ENCODE measurements at places on chromosomes 5 and 9.
A peak's percentile ranks its signal among the peaks of the same experiment; 100 is the strongest.

DNA sequence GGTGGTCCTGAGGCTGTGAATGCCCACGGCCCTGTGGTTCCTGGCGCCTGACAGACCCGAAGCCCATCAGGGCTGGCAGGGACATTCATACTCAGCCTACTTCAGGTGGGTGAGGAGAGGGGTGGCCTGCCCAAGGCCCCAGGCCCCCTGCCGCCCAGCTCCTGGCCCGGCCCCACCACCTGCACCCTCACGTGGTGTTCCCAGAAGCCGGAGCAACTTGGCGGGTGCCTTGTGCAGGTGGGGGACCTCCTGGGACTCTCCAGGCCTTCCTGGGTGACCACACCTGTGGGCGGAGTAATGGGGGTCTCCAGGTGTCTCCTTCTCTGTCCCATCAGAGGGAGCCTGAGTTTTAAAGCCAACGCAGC is 36.8 kb upstream of the UBAC1 start:
- H3K27ac ChIP-seq: no peak overlapping the region
- no peaks in the 10 kb centered on the region for H3K36me3 ChIP-seq
- H3K4me1 ChIP-seq: peaks cover under 1% of the 10 kb centered on the region

GRCh38 chr5:65768723-65769346 is 46.8 kb downstream of the NLN start:
- H3K36me3 ChIP-seq: no peaks in the 10 kb centered on the region
- no peaks in the 10 kb centered on the region for H3K4me1 ChIP-seq
- H3K4me3 ChIP-seq: no peak overlapping the region
- no peaks in the 10 kb centered on the region for H3K27me3 ChIP-seq
- no peak for DNase-seq

DNA sequence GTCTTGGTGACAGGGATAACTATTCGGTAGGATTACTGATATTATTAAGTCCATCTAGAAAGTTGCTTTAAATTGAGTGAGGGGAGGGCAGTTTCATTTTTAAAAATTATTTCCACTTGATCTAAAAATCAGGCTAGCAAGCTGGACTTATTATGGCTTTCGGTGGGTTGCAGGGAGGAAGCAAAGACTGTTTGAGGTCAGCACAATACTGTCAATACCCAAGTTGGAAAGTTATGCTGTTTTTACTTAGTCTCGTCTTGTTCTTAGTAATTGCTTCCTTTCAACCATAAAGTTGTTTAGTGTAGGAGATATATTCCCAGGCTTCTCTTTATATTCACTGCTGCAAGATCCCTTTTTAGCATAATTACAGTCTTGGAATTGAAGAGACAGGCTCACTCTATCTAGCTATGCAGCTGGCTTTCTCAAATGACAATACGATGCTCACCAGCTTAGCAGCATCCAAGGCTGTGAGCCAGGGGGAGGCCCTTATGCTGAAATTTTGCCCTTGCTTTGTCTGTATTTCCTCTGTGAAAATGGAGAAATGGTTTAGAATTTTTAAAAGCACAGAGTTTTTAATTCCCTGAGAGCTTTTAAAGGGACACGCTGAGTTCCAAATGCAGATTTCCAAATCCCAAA is 68.2 kb upstream of the APC start:
- DNase-seq: no peak
- no peaks in the 10 kb centered on the region for H3K27me3 ChIP-seq
- no peaks in the 10 kb centered on the region for H3K36me3 ChIP-seq
- H3K4me1 ChIP-seq: no peaks in the 10 kb centered on the region

GRCh38 chr5:82813861-82814260 is 263.3 kb downstream of the TMEM167A start:
- H3K36me3 ChIP-seq: no peaks in the 10 kb centered on the region
- no peak overlapping the region for H3K4me3 ChIP-seq
- H3K27ac ChIP-seq: no peak overlapping the region
- no peak for DNase-seq

DNA sequence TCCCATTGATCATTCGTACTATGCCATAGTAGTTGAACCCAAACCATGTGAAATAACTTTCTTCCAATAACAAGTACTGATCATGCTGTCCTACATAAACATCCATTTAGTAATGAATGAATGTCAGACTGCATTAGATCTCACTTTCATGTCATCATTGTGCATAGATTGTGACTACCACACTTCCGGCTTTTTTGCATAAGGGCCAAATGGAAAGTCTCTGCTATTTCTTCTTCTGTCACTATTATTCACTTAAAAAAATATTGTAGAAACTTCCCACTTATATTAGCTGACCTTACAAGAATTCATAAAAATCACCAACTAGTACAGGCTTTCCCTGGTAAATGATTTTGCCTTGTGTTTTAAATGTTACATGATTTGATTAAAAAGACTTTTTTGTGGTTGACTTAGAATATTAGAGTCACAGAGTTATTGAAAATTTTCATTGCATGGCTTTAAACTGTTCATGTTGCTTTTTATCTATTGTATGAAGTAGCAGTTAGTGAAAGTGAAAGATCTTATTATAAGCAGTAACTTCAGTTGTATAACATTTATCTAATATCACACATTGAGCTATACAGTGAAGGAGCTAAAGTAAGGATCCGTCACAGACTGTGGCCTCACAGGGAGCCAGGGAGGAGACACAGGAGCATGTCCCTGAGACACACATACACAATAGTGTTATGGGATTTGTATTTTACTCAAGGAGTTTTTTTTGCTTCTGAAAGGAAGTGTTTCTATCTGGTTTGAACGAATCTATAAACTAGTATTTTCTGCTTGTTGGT is 33.9 kb downstream of the LMNB1 start:
- H3K4me3 ChIP-seq: no peak overlapping the region
- H3K27me3 ChIP-seq: no peaks in the 10 kb centered on the region
- H3K27ac ChIP-seq: peak overlapping the region; percentile 63
- no peaks in the 10 kb centered on the region for H3K4me1 ChIP-seq

GRCh38 chr9:134595014-134595413 is 46.6 kb upstream of the COL5A1 start:
- no peak for DNase-seq
- no peak overlapping the region for H3K27ac ChIP-seq
- no peaks in the 10 kb centered on the region for H3K36me3 ChIP-seq
- peaks cover 3% of the 10 kb centered on the region for H3K27me3 ChIP-seq

Data from effector memory CD4-positive, alpha-beta T cell (primary cell).